ENCODE measurements at places on chromosomes 7 and 10. TPM values are rescaled to one million over a fixed set of nuclear protein-coding genes. Genes with fewer than 3 reads are reported as not detected.

GRCh38 chr7:89770161-89770560, 384.1 kb upstream of the STEAP1 start:
- DNase-seq: no peak

- DNase-seq: no peak
Observed at GRCh38 chr7:15874774-15875173, 188.3 kb upstream of the MEOX2 start.

GRCh38 chr10:73932620-73933112, 21.7 kb downstream of the PLAU start:
- DNase-seq: no peak

GRCh38 chr10:86472061-86472460, 49.5 kb downstream of the WAPL start:
- no peak for DNase-seq

DNA sequence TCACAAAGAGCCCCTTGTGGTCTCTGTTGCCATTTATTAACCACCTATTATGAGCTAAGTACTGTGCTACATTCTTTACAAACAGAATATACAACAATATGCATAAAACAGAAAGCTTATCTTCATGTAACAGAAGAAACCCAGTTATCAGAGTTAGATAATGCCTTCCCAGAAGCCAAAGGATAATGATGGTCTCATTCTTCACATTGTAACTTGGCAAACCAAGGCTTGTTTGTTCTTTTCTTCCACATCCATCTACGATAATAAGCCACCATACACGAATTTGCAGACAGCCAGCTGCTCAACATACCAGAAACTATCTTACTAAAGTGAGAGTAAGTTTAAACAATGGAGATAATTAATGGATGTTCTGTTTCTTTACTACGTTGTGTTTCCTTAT, 127.6 kb downstream of the NEBL start:
- no peak for DNase-seq

- DNase-seq: no peak
Observed at GRCh38 chr7:14207138-14207537, 217.7 kb upstream of the ETV1 start.

DNA sequence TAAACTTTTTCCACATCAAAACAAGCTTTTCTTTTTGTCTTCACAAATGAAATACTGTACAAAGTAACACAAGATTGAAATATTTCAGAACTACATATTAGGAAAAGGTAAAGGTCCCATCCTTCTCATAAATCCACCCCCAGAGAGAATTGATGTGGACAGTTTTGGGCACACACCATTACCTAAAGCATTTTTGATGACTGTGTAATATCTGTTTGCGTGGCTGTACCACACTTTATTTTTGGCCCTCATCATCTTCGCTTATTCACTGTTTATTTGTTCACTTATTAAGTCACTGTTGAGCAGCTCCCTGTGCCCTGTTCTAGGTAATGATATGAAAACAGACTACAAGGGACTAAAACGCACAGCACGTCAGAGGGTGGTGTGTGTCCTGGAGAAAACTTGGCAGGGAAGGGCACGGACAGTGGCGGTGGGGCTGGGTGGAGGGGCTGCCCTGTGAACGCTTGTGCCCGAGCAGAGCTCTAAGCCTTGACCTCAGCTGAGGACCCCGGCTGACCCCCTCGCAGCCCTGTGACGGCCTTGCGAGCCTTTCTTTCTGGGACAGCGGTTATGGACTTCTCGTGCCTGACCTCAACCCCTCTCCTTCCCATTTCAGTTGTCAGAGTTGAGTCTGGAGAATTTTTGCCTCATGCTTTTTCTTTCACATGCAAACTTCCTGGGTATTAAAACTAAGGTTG, 241.3 kb downstream of the EMX2 start:
- no peak for DNase-seq

DNA sequence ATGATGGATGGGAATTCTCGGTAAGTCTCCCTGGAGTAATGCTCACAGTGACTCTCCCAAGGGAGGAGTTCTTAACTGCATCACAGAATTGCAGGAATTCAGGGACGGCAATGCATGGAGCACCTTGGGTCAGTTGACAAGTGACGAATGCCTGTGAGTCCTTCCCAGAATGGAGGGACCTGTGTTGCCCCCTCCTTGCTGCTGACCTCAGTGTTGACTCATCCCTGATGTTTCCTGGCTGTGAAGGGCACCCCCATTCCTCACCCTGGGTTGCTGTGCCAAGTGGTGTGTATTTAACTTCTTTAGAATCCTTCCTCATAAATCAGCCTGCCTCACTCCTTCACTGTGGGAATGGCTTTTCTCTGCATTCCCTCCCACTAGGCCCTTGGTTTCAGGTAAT, 98.9 kb downstream of the LRMDA start:
- DNase-seq: no peak

DNA sequence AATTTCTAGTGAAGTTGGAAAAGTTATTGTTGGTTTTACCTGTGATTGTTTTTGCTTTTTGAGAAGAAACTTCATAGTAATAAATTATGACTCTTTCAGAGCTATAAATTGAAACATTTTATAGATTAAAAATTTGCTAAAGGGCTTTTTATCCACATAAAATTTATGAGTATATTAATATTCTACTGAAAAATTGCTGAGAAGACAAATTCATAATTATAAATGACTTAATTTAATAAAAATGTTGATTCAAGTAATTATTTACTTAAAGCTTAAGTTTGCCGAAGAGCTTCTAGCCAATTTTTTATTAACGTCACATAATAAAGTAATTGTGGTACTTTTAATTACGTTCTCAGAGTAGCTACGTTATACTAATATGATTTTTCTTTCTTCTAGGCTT, 761.7 kb downstream of the DNAJB9 start:
- DNase-seq: no peak

- DNase-seq: no peak
Observed at GRCh38 chr10:45280113-45280760, 35.2 kb downstream of the OR13A1 start.

DNA sequence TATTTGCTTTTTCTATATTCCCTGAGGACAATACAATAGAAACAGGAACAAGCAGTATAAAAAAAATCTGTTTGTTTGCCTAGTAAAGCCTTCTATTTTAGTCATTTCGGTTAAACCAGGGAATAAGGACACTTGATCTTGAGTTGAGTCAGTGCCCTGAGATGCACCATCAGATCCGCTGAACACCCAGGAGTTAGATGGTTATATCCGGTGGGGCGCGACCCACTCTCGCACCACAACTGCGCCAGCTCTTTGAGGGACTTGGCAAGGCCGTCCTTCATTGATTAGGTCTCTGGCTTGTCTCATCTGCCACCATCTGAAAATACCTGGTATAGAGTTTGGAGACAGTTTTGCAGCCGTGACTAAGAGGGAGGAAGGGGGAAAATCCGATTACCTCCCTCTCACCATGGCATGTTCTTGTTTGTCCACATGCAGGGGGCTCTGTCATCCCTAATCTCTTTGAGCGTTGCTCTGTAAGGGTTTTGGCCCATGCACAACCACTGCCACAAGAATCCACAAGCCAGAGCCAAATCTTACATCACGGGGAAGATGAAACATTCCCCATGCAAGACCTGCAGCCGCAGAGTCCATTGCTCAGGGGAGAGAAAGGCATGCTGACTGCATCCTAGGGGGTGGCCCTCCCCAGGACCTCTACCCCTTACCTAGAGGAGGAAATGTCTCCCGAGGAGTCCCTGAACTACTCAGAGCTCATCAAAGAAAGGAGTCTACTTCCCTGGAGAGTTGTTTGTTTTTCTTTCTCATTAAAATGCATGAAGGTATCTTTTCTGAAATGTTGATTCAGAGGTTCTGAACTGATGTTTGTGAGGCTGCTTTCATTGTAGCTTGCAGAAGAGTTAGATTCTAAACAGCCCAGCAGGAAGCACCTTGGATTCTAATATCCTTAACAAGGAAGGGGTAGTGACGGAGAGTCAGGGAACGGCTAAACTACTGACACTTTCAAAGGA, 101.6 kb upstream of the FAM171A1 start:
- DNase-seq: peak; percentile 63

DNA sequence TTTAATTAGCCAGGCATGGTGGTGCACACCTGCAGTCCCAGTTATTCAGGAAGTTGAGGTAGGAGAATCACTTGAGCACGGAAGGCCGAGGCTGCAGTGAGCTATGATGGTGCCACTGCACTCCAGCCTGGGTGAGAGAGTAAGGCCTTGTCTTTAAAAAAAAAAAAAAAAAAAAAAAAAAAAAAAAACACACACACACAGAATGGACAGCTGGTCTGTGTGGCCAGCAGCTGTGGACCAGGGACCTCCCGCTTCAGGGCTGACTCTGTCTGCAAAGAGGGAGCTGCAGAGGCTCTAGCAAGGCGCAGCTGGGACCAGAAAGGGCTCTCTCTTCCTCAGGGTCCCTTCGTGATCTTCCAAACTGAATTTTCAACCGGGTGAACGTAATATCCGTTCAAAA, 53.6 kb upstream of the DNAAF5 start:
- no peak for DNase-seq

DNA sequence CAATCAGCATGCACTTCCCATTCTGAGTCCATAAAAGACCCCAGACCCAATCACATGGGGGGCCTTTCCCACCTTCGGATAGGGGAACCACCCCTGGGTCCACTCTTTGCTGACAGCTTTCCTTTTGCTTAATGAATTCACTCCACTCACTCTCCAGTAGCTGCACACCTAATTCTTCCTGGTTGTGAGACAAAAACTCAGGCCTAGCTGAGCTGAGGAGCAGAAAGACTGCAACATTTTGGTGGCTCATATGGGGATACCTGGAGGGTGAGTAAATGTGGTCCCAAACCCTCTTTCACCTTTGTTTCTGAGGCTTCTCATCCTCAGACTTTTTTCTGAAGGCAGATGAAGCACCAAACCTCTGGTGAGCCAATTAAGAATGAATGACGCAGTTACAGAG, 138.1 kb downstream of the WDR11 start:
- peak; percentile 14 for DNase-seq

- no peak for DNase-seq
Observed at GRCh38 chr7:15707570-15707969, 21.1 kb upstream of the MEOX2 start.

DNA sequence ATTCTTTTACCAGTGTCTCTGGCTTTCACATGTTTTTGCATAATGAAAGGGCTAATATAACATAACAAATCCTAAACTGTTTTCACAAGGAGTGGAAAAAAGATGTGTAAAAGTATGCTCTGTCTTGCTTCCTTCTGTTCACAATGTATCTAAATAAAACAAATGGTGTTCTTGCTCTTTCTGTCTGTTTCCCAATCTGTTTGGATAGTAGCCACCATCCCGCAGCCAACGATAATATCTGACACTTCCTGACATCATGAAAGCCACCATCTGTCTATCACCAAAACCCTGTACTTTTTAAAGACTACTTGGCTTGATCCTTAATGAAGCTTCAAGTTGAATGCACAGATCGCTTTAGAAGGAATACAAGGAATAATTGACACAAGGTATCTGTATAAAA, 246.2 kb downstream of the ETV1 start:
- no peak for DNase-seq

DNA sequence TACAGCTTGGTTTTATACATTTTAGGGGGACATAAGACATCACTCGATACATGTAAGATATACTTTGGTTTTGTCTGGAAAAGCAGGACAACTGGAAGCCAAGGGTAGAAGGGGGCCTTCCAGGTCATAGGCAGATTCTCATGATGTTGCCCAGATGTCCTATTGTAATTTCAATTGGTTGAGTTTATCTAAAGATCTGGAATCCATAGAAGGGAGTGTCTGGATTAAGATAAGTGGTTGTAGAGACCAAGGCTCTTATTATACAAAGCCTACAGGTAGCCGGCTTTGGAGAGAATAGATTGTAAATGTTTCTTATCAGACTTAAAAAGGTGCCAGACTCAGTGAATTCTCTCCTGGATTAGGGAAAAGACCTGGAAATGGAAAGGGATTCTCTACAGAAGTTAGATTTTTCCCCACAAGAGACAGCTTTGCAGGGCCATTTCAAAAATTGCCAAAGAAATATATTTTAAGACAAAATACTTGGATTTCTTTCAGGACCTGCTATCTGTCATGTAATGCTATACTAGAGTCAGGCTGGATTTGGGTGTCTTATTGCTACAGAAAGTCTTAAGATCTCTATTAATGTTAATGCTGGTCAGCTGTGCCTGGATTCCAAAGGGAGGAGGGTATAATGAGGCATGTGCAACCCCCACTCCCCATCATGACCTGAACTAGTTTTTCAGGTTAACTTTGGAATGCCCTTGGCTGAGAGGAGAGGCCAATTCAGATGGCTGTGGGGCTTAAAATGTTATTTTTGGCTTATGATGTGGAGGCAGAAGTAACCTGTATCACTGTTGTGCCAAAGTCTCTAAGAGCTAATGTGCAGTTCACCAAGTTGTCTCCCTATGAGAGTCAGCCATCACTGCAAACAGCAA, 511.1 kb upstream of the C7orf33 start:
- no peak for DNase-seq

- DNase-seq: no peak
Observed at GRCh38 chr10:119505131-119505551, 37.4 kb downstream of the RGS10 start.

DNA sequence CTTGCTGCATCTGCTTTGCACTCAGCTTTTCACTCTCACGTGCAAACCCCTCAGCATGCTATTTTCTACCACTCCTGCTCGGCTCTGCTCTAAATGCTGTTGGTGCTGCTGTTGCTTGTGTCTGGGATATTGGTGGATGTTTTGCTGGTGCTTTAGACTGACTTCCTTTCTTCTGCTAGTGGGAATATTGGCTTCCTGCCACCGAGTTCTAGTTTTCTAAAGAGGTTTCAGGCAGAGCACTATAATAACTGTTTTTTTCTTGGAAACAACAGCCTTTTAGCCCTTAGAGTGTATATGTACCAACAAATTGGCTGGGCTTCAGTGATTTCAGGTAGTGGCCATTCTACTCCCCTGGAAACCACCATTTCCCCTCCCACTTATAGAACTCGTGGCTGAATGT, 27.8 kb downstream of the TMEM236 start:
- DNase-seq: no peak

DNA sequence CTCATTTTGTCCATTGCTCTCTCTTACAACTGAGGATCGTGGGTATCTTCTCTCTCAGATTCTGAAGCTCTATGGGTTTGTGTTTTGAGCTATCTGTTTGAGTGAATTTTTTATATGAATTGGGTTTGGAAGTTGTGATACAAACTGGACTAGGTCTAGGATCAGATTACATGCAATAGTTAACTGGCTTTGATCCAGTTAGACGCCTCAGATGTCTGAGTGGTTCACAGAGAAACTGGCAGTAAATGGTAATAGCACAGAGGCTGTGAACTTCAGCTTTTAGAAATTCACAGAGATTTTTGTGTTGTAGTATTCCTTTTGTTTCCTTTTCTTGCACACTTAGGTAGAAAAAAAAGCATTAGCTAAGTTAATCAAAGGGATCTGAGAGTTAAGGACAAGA, 12.7 kb upstream of the DNMBP start:
- DNase-seq: no peak

Gene GFRA1
- total RNA-seq: 2.5 TPM

Gene DPP6
- total RNA-seq: not detected

Gene ASZ1
- total RNA-seq: not detected

Gene GOLGA7B
- total RNA-seq: 0.14 TPM

Gene IFIT1B
- not detected for total RNA-seq

Gene CALML5
- not detected for total RNA-seq

Gene NYAP1
- total RNA-seq: 4.9 TPM

Gene OAT
- 158 TPM for total RNA-seq

Gene PLEKHS1
- not detected for total RNA-seq

Gene NKX2-3
- not detected for total RNA-seq

Gene HYAL4
- total RNA-seq: not detected

Data from GM23338 (cell line).